Osteocyte (in vitro differentiated cells): ENCODE measurements at places on chromosomes 6 and 20. TPM values are rescaled to one million over a fixed set of nuclear protein-coding genes. Genes with fewer than 3 reads are reported as not detected.

Gene PSMG4
- 20.4 and 22.0 TPM in 2 replicates for total RNA-seq

Gene GNMT
- 0.44 and 0.97 TPM in 2 replicates for total RNA-seq

Gene CLDN20
- not detected in 2 replicates for total RNA-seq

Gene FKBP1C
- 0.55 and 1.2 TPM in 2 replicates for total RNA-seq

Gene SLC16A10
- total RNA-seq = not detected in 2 replicates

Gene SEMG1
- not detected in 2 replicates for total RNA-seq

Gene SYNDIG1
- total RNA-seq = 0.40 and 0.94 TPM in 2 replicates

Gene VIP
- not detected in 2 replicates for total RNA-seq

Gene SYS1
- 23.7 and 23.8 TPM in 2 replicates for total RNA-seq

Gene PRIM2
- 10.4 and 11.9 TPM in 2 replicates for total RNA-seq

Gene GHRH
- not detected in 2 replicates for total RNA-seq

Gene PPP1R3G
- 0.29 and 0.40 TPM in 2 replicates for total RNA-seq

Gene BANF2
- not detected in 2 replicates for total RNA-seq

Gene SRC
- total RNA-seq = 30.1 and 32.5 TPM in 2 replicates

Gene ULBP1
- 10.7 and 11.5 TPM in 2 replicates for total RNA-seq

Gene TFAP2C
- total RNA-seq = 92.9 and 97.8 TPM in 2 replicates

Gene C6orf163
- 3.8 and 5.1 TPM in 2 replicates for total RNA-seq

Gene ADGRG6
- 0.51 and 0.97 TPM in 2 replicates for total RNA-seq

Gene ANKRD6
- total RNA-seq = 5.5 and 7.1 TPM in 2 replicates

Gene FAM83C
- total RNA-seq = not detected in 2 replicates

Gene ABCF1
- total RNA-seq = 63.8 and 70.5 TPM in 2 replicates

Gene OR2J3
- total RNA-seq = not detected in 2 replicates

Gene PNLDC1
- not detected in 2 replicates for total RNA-seq

Gene C20orf202
- total RNA-seq = not detected in 2 replicates

Gene SMOC2
- 11.5 and 11.6 TPM in 2 replicates for total RNA-seq

Gene BHLHE23
- not detected in 2 replicates for total RNA-seq

Gene CDH26
- total RNA-seq = 0.16 and 0.46 TPM in 2 replicates

Gene TCP11
- total RNA-seq = 0.43 TPM in 1 of 2 replicates, not detected in the other

Gene OR2H1
- not detected in 2 replicates for total RNA-seq

Gene MRAP2
- 9.2 and 10.7 TPM in 2 replicates for total RNA-seq

Gene HLA-G
- total RNA-seq = 0.32 and 0.68 TPM in 2 replicates

Gene C20orf141
- not detected in 2 replicates for total RNA-seq

Gene HLA-DQA1
- not detected in 2 replicates for total RNA-seq

Gene ARMH2
- total RNA-seq = not detected in 2 replicates

Gene ENPP4
- 0.18 and 0.27 TPM in 2 replicates for total RNA-seq

Gene LGSN
- total RNA-seq = 0.29 TPM in 1 of 2 replicates, not detected in the other

Gene TMX4
- 28.6 and 32.3 TPM in 2 replicates for total RNA-seq

Gene MYLK4
- total RNA-seq = 0.78 and 1.0 TPM in 2 replicates

Gene SLC17A3
- total RNA-seq = not detected in 2 replicates

Gene ZBTB46
- 20.5 and 20.9 TPM in 2 replicates for total RNA-seq

Gene MEI4
- total RNA-seq = not detected in 2 replicates

Gene SPATS1
- not detected in 2 replicates for total RNA-seq

Gene SYCP2
- total RNA-seq = 1.7 and 2.1 TPM in 2 replicates

Gene TSPO2
- total RNA-seq = not detected in 2 replicates

Gene DDR1
- total RNA-seq = 130 and 146 TPM in 2 replicates

Gene FGD2
- not detected in 2 replicates for total RNA-seq

Gene DLL1
- 1.6 and 2.6 TPM in 2 replicates for total RNA-seq

Gene CDYL
- total RNA-seq = 39.8 and 40.4 TPM in 2 replicates

Gene MAS1
- not detected in 2 replicates for total RNA-seq

Gene MTFR2
- 0.76 and 0.91 TPM in 2 replicates for total RNA-seq
